EL (cell line): ENCODE measurements at places on chromosomes 5 and 9.

GRCh38 chr5:98767581-98767980 lies 5.9 kb upstream of the RGMB start:
- no peak for DNase-seq

- peak; percentile 75 for DNase-seq
Measured at GRCh38 chr9:118578467-118578866, 790.8 kb downstream of the BRINP1 start.

DNA sequence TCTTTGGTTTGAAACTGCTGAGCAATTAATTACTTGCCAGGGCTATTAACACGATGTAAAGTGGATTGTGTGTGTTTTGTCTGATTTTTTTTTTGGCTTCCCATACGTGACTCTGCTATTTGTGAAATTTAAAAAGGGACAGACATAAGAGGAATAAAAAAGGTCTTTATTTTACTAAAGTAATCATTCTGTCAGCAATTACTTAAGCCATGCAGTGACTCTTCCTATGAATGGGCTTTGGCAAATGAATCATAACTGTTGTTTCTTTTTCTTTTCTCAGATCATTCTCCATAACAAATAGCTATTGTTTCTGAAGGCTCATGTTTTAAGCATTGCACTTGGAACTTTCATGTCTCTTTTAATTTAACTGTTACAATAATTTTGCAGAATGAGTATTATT lies 461.3 kb upstream of the RORB start:
- no peak for DNase-seq

- no peak for DNase-seq
Measured at GRCh38 chr5:2371419-2371710, 380.1 kb downstream of the IRX2 start.

GRCh38 chr5:40607202-40607601 lies 72.5 kb upstream of the PTGER4 start:
- DNase-seq: no peak

GRCh38 chr9:111966861-111967291 lies 70.3 kb downstream of the UGCG start:
- peak; percentile 67 for DNase-seq
